ENCODE measurements at places on chromosomes 6 and 20.
A peak's percentile ranks its signal among the peaks of the same experiment; 100 is the strongest.

GRCh38 chr20:37729452-37729851 lies 35.6 kb downstream of the CTNNBL1 start:
- no peak for DNase-seq

- DNase-seq = no peak
Observed at GRCh38 chr6:6654599-6655575, 66.4 kb downstream of the LY86 start.

GRCh38 chr6:95629551-95629950 lies 52.2 kb downstream of the MANEA start:
- peak; percentile 12 for DNase-seq

GRCh38 chr6:28751963-28752350 lies 171.8 kb downstream of the TRIM27 start:
- DNase-seq = no peak

GRCh38 chr6:54655162-54655561 lies 191.4 kb upstream of the FAM83B start:
- DNase-seq = peak; percentile 98

DNA sequence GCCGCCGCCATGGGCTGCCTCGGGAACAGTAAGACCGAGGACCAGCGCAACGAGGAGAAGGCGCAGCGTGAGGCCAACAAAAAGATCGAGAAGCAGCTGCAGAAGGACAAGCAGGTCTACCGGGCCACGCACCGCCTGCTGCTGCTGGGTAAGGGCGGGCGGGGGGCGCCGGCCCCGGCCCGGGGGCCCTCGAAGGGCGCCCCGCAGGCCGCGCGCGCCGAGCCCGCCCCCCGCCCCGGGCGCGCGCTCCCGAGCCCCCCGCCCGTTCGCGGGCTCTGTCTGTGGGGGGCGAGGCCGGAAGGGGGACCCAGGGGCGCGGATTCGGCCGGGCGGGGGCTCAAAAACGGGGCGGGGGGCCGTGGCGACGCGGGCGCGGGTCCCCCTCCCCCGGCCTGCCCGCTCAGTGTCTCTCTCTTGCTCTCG lies 39.2 kb downstream of the GNAS start:
- DNase-seq = no peak

GRCh38 chr6:137625100-137625661 lies 131.0 kb upstream of the OLIG3 start:
- no peak for DNase-seq

DNA sequence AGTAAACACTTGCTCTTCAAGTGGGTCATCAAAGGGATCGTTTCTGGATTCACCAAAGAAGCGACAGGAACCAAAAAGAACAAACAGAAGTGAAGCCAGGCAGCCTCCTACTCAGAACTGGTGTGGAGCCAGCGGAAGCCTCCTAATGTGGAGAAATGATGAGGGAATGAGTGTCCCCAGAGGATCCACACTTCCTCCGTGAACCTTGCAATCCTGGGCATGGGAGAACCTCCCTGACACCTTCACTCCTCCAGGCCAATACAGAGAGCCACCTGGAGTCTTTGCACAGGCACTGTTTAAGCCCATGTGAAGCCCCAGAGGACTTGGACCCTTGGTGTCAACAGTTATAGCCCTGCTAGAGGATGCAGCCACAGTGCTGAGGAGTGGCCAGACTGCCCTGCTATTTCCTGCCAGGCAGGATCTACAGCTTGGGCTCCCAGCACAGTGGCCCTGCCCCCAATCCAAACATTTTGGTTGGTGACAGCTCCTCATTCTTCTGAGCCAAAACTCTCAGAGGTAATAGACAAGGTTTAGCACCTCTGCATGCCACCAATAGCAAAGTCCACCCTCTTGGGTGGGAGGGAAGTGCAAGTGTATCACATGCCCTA lies 23.2 kb upstream of the SERINC1 start:
- DNase-seq = peak; percentile 83

DNA sequence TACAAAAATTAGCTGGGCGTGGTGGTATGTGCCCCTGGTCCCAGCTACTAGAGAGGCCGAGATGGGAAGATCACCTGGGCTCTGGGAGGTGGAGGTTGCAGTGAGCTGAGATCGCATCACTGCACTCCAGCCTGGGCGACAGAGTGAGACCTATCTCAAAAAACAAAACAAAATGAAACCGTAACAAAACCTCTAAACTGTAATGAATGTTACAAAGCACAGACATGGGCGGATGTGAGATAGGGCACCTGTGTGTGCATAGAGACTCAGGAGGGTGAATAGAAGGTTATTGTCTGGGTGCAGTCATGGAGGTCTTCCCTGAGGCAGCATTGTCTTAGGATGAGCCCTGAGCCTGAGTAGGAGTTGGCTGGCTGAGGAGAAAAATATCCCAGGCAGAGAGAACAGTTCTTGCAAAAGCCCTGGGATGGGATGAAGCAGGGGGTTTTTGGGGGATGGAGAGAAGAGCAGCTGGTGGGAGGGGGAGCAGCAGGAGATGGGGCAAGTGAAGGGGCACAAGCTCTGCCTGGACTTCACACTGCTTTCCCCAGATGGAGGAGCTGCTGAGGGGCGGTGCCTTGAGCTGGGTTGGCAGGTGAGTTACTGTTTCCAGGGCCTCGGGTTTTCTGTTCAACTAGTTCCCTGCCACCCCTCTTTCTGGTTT lies 5.2 kb downstream of the BCAS4 start:
- DNase-seq = no peak

DNA sequence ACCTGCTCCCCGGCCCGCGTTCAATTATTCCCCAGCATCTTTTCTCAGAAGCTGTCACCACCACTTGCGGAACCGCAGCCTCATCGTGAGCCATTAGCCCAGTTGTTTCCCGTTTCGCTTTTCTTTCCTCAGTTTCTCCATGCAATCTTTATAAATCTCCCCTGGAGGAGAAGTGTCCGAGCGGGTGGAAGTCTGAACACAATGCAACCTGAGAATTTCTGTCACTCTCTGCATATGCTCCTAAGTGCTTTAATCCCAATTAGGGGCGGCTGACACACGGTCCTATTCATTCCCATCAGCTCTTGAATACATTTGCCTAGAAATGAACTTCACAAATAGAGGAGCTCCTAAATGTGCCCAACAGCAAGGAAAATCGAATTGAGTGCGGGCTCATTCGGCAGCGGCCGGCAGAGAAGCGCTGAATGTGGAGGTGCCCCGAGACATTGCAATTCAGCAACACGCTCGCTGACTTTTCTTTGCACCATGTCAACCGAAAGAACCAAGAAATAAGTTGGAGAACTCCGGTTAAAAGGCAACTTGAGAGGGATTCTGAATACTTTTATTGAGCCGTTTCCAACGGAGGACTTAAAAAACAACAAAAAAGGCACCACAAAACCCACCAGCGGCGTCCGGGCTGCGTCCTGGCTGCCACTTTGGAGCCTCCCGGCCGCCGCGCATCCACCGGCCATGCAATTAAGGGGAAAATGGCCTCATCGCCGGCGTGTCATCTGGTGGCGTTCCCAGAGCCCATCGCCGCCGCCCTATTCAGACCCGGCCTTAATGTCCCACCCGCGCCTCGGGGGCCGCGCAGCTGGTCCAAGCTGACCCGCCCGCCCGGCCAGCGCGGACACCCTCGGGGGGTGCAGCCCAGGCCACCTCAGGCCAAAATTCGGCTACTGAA lies 3.9 kb upstream of the PRDM13 start:
- no peak for DNase-seq

DNA sequence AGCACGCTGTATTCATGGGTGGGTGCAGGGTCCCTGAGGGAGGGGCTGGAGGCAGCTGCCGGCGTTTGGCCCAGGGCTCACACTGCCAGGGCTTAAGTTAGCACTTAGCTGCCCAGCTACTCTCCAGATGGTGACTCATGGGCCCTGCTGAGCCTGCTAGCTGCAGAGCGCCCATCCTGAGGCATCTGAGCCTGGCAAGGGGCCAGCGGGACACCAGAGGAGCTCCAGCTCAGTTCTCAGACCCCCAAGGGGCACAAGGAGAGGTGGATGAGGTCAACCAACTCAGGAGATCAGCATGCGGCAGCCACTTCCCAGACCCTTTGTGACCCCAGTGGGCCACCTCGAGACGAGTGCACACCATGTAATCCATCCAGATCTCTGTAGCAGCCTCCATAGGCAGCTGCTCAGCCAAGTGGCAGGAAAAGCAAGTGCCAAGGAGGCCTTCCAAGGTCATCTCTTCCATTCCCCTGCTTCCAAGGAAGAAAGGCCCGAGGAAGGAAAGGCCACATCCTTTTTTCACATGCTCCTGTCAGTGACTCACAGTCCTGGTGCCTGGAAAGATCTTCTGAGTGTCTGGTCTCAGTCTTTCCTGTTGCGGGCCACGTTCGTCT lies 35.3 kb downstream of the FOXP4 start:
- DNase-seq = no peak

- no peak for DNase-seq
Observed at GRCh38 chr6:142254513-142254912, 47.3 kb upstream of the ADGRG6 start.

DNA sequence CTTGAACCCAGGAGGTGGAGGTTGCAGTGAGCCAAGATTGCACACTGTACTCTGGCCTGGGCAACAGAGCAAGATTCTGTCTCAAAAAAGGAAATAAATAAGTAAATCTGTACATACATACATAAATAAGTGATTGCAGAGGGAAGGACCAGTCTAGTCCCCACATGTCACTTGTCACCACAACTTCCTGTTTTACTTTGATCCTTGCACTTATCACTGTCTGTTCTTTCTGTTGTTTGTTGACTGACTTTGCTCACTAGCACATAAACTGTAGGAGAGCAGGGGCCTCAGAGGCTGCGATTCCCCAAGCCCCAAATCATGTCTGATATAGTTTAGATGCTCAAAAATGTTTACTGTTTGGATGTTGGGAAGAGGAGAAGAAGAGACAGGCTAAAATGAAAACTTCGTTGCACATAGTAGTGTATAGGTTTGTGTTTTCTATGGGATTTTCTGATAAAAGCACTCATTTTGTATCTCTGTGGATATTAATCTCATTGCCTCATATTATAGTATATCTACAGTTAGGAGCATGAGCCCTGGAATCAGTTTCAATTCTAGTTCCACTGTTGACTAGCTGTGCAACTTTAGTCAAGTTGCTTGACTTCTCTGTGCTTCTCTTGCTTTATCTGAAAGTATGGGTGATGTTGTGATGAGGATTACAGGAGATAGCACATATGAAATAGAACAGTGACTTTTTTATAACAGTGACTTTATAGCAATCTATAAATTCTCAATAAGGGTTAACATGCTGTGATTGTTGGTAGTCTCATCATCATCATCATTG lies 165.0 kb downstream of the TBC1D7 start:
- no peak for DNase-seq

- DNase-seq = peak; percentile 93
Observed at GRCh38 chr6:20706238-20706938, 172.1 kb downstream of the CDKAL1 start.

DNA sequence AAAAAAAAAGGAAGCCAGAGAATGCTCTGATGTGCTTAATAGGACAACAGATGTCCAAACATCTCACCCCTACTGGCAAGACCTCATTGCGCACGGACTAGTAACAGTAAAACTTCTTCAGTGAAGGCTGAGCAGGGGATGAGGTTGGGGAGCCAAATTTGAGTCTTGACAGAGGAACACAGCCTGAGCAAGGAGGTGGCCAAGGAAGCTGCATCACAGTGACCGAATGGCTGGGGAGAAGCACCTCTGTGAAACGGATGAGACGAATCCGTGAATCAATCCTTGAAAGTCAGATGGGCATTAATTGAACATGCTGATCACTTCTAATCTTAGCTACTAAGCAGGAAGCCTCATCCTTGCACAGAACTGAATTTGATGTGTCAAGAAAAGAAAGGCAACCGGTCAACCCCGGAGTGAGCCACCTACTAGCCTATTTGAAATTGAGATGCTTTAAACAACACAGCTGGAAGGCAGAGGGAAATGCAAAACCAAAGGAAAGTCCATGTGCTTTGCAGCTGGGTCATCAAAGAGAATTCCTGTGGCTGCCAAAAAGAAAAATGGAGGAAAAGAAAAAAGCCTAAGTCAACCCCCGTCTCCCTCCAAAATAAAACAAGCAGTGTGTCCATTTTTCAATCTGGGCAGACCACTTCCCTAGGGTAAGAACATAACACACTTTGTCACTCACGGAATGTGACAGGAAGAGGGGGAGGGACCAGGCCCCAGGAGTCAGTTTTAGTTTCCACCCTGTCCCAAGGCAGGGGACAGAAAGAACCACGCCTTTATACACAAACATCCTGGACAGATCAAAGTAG lies 29.5 kb downstream of the PXDC1 start:
- DNase-seq = no peak

GRCh38 chr20:17766226-17766625 lies 66.5 kb downstream of the BANF2 start:
- no peak for DNase-seq

DNA sequence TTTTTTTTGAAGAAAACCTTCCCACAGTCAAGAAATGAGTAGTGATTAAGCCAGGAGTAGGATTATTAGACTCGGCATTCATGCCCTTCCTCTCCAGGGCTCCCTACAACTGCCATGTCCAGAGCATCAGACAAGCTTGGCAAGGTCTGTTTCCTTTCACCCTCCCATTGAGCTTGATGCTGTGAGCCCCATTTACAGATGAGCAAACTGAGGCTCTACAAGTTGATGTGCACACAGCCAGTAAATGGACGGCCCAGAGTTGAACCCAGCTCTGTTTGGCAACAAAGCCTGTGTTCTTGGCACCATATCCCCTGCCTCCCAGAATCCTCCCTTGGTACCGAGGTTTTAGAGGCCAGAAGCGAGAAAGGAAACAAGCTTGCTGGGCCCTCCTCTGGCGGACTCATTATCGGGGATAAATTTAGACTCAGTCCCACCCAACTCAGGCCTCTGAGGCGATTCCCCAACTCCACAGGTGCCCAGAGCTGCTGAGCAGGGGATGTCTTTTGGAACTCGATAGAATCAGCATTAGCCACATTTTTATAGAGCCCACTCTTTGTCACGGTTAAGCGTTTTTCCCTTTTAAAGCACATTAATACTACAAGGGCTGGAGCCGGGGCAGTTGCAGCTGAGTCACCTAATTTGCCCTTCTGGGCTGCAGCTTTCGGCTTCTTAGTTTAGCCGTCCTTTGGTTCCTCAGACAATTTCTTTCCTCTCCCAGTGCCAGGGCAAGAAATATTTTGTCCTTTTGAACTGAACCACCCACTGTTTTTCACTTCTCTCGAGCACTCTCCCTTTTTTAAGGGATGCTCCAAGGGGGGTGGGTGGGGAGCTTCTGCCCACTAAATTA lies 23.0 kb upstream of the NFATC2 start:
- DNase-seq = no peak

GRCh38 chr20:9200196-9200595 lies 131.3 kb downstream of the PLCB4 start:
- DNase-seq = no peak

- no peak for DNase-seq
Observed at GRCh38 chr6:165010556-165011535, 298.6 kb downstream of the C6orf118 start.
